ENCODE measurements at places on chromosomes 16 and 17.
A peak's percentile ranks its signal among the peaks of the same experiment; 100 is the strongest.

DNA sequence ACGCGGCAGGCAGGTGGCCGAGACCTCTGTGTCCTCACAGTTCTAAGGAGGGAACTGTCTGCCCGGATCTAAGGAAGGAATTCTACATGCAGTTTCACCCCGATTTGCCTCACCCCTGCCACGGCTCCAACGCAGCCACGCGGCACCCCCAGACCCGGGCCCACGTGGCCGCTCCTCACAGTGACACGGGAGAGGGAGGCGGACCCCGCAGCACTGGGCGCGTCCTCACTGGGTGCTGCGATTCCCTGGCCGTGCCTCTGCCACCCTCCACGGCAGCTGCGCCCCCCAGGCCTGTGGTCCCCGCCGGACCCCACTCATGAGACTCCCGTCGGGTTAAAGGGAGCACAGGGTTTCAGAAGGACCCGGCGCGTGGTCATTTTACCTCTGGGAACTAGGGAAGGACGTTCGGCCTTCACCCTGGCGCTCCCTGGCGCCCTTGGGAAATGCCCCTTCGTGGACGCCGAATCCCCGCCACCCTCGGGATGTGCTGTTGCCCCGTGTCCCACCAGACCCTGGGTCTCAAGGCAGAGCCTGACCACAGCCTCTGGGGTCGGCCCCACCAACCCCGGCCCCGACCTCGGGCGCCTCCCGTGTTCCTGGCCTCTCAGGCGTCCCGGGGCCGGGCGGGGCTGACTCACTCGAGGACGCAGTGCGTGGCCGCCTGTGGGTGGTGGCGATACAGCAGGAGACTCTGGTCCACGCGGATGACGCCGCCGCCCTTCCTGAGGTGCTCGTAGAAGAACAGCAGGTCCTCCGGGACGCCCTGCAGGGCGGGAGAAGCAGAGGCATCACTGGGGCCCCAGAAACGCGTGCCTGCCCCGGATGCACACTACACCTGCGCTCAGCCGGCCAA, 118.8 kb upstream of the METRNL start:
- peak; percentile 12 for DNase-seq

GRCh38 chr17:63786117-63786516, 12.1 kb downstream of the DDX42 start:
- DNase-seq, result no peak

DNA sequence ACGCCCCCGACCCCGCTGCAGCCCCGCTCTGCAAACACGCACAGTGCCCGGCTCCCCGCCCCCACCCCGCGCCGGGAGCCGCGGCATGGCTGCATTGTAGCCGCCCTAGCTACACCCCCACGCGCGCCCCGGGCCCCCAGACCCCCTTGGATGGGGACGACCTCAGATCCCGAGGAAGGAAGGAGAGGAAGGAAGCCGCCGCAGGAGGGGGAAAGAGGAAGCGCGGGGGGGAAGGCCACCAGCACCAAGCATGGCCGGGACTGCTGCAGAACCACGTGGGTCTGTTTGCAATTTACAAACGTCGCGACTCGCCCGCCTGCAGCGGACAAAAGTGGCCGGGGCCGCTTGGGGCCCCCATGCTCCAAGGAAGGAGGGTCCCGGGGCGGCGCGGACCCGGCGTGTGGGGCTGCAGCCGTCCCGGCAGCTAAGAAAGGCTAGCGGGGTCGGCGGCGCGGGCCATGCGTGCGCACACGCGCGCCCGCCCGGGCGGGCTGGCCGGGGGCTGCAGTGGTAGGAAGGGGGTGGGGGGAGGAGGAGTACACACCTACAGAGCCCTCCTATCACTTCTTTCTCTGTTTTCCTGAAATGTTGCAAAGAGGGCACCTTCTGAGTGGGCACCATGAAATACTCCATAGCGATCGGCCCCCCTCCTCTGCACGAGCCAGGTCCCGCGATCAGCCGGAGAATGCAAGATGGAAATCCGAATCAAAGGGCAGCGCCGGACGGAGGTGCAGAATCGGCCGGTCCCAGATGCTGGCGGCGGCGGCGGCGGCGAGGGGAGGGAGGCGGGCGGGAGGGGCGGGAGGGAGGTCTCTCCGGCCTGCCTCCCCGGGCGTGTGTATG, 488 bp downstream of the TFAP4 start:
- peak; percentile 59 for DNase-seq

DNA sequence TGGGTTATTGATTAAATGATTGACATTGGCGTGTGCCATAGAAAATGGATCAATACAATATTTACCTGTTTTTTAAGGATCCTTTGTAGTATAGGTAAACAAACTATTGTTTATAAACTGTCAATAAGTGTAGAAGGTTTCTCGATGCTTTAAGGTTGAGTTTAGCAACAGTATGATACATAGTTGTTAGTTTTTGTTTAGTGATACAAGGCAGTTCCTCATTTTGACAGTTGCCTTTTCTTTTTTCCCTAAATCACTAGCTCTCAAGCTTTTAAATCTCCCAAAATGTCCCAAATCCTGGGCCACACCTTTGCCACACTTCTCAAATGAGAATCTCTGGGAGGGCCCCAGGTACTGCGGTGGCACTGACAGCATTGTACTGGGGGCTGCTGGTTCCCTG, 57.3 kb downstream of the EPN2 start:
- DNase-seq, result no peak

DNA sequence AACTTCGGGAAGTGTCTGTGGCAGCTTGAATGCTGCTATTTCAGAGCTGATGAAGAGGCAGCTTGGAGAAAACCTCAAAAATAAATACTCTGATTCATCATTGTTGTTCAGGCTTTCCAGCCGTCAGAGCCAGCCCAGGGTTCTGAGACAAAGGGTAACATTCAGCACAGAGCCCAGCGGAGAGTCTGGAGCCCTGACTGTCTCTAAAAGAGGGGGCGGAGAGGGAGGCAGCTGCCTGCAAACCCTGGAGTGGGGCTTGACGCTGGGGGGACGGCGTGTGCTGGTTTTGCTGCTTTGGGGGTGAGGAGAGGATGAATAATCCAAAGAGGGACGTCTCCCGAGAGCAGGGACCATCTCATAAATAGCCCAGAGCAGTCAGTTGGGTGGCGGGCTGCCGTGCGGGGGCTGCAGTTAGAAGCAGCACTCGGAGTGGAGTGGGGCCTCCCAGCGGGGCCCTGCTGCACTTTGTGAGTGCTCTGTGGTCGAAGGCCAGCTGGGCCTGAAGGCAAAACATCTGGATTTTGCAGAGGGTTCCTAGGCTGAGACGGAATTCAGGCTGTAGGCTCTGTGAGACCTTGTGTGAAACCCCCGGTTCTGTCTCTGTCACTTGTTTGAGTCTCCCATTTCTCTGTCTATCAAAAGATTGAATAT, 237.8 kb downstream of the PRKCA start:
- peak; percentile 45 for DNase-seq

GRCh38 chr17:14298221-14298946, 2.5 kb upstream of the HS3ST3B1 start:
- DNase-seq, result no peak

DNA sequence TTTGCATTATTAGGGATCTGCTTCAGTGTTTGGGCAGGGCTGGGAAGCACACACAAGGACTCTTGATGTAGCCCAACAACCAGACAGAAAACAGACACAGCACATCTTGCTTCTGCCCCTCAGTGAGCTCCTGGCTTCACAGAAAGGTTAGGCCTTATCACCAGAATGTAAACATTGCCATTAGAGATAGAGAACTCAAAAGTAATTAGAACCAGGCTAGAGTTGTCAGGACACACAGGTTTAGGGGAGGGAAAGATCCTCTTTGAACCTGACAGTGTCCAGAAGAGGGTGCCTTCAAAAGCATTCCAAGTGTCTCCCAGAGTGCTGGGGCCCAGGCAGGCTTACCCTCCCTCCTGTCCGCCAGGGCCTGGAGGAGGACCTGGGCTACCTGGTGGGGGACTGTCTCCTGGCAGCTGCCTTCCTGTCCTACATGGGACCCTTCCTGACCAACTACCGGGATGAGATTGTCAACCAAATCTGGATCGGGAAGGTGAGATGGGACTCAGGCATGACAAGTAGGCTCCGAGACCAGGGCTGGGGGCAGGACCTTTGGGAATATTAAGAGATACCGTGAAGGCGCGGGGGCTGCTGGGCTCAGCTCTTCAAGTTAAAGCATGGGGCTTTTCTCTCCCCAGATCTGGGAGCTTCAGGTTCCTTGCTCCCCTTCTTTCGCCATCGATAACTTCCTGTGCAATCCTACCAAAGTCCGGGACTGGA, 16.9 kb upstream of the KDM6B start:
- no peak for DNase-seq

DNA sequence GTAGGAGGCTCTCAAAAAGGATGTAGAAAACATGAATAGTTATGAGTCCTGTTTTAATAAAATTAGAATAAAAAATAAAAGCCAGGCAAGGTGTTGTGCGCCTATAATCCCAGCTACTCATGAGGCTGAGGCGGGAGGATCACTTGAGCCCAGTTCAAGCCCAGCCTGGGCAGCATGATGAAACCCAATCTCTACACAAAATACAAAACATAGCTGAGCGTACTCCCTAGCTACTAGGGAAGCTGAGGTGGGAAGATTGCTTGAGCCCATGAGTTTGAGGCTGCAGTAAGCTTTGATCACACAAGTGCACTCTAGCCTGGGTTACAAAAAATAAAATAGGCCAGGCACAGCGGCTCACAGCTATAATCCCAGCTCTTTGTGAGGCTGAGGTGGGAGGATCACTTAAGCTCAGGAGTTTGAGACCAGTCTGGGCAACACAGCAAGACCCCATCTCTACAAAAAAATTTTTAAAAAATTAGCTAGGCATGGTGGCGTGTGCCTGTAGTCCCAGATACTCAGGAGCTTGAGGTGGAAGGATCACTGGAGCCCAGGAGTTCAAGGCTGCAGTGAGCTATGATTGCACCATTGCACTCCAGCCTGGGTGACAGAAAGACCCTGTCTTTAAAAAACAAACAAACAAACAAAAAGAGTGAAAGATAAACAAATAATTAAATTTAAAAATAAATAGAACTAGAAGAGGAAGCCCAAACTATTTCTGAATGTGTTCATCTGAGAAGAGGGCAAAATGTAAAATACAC, 17.2 kb upstream of the PRM1 start:
- DNase-seq, result no peak

GRCh38 chr16:52963855-52964242, 88.8 kb downstream of the CHD9NB start:
- no peak for DNase-seq

DNA sequence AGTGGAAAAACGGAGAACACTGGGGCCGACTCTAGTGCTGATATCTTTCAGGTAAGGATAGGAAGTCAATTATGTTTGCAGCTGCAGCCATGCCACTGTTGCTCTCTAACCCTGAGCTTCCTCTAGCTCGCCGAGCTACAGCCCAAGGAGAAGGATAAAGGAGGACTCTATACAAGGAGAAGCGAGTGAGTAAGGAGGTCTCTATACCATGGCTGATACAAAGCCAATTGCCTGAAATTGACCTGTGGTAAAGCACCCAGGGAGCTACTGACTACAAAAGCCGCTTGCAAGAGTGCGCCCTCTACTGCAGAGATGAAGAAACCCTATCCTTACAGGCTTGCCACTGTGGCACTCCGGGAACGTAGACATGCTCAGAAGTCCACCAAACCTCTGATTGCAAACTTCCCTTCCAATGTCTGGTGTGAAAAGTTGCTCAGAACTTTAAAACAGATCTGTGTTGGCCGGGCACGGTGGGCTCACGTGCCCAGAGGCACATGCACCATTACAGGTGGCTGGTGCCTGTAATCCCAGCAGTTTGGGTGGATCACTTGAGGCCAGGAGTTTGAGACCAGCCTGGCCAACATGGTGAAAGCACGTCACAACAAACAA, 10.8 kb upstream of the SLC46A1 start:
- DNase-seq, result peak; percentile 76

- no peak for DNase-seq
Measured at GRCh38 chr17:46895171-46895570, 27.8 kb upstream of the GOSR2 start.

GRCh38 chr17:1203111-1203966, 23.6 kb upstream of the ABR start:
- peak; percentile 80 for DNase-seq

- peak; percentile 16 for DNase-seq
Measured at GRCh38 chr17:78999056-78999768, 10.4 kb downstream of the CANT1 start.

DNA sequence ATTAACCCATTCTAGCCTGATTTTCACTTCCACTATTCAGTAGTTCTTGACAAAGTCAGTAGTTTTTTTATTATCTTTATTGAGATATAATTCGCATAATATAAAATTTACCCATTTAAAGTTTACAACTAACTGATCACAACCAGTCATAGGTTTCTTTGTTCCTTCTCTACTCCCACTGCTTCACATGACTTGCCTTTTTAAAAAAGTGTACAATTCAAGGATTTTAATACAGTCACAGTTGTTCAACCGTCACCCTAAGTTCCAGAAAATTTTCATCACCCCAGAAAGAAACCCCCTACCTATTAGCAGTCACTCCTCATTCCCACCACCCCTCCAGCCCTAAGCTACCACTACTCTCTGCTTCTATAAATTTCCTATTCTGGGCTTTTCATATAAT, 162.5 kb downstream of the TRIM37 start:
- DNase-seq, result no peak

DNA sequence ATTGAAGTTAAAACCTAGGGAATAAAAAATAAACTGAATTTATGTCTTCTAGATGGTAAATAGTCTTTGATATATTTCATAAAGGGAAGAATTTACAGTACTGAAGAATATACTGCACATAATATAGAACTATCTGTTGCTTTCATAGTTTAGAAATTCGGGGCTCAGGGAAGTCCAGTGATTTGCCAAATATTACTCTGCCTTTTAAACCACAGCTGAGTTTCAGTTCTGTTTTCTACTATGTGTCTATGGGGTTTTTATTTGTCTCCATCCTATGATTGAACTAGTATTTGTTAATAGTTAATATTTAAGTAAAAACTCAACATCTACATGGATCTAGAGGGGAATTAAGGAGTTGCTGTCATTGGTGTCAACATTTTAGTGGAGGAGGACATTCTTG, 715.0 kb upstream of the CDH8 start:
- no peak for DNase-seq

- no peak for DNase-seq
Measured at GRCh38 chr17:76539631-76540271, at the start of gene PRCD. TSS of gene PRCD (plus strand) at chr17:76540044. CDS start at chr17:76540142, 98 bp downstream.

- DNase-seq, result peak; percentile 66
Measured at GRCh38 chr16:87918338-87918737, 18.0 kb downstream of the CA5A start.

DNA sequence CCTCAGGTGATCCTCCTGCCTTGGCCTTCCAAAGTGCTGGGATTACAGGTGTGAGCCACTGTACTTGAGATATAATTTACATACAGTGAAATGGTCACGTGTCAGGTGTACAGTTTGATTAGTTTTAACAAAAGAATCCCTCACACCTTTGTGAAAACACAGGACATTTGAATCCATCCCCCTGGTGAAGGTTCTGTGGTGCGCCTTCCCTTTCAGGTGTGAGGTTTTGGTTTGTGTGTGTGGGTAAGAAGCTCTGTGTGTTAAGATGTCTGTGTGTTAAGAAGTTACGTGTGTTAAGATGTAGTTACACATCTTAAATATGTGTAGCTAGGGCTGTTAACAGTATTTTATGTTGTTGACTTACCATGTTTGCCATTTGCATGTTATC, 4.4 kb downstream of the SEC14L1 start:
- DNase-seq, result no peak
